ENCODE measurements at places on chromosomes 4 and X.
A peak's percentile ranks its signal among the peaks of the same experiment; 100 is the strongest.

GRCh38 chr4:120709991-120710390, 212.5 kb downstream of the PRDM5 start:
- no peak for DNase-seq

GRCh38 chr4:137509855-137510282, 22.4 kb downstream of the PCDH18 start:
- DNase-seq: no peak

- DNase-seq: no peak
Measured at GRCh38 chrX:15475021-15475420, 18.1 kb downstream of the PIR start.

- DNase-seq: no peak
Measured at GRCh38 chr4:3464911-3465697, 2.0 kb downstream of the DOK7 start.

GRCh38 chr4:156676116-156676851, 295.3 kb downstream of the PDGFC start:
- no peak for DNase-seq

DNA sequence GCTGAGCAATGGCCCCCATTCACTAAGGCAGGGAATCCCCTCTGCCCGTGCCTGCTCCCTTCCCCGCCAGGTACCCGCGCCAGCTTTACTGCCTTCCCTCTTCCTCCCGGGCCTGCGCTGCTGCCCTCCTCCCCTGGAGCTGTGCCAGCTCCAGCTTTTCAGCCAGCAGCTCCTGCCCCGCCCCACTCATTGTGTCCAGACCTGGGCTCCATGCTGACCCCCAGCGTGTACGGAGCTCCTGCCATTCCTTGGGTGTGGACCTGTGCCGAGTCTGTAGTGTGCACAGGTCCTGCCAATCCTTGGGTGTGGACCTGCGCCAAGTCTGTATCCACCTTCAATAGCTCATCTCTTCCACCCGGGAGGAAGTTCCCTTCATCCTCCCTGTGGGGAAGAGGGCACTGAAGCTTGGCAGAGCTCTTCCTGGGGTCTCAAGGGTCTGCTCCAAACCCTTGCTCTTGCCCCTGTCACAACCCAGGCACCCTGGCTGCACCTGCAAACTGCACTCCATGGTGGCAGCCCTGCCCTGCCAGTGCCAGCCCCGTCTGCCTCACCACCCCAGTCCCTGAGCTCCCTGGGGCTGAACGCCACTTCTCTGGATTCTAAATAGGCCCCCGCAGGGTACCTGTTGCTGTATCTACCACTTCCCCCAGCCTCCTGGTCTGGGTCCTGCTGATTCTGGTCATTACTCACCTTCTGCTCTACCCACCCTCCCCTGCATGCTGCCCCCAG, 63.9 kb downstream of the TRMT44 start:
- peak; percentile 60 for DNase-seq

DNA sequence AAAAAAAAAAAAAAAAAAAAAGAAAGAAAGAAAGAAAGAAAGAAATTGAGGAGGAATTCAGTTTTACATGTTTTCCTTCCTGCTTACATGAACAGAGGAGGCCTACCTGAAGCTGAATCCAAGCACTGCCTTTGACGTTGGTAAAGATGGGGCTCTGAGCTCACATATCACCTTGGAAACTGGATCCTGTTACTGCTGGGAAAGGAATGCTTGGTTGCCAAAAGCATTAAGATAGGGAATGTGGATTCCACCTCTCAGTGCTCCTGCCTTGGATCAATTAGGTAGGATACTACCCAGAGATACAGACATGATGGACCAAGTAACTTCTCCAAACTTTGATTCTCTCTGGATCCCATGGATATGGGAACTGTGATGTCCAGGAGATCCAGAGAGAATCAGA, 50.6 kb downstream of the NHS start:
- DNase-seq: no peak

DNA sequence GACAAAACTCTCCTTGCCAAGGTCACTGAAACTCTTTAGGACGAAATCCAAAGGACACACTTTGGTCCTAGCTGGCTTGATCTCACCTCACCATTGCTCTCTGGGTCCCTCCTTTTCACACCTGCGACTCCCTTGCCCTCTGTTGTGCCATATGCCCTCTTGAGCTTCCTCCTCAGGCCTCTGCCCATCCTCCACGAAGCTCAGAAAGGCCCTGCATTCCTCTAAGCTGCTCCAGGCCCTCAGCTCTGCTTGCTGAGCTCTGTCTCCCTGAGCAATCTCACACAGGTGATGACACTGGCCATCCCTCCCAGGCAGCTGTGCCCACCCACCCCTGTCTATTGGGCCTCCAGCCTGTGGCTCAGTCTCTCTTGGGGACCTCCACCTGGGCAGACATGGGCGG, 10.1 kb upstream of the AFAP1 start:
- DNase-seq: no peak

DNA sequence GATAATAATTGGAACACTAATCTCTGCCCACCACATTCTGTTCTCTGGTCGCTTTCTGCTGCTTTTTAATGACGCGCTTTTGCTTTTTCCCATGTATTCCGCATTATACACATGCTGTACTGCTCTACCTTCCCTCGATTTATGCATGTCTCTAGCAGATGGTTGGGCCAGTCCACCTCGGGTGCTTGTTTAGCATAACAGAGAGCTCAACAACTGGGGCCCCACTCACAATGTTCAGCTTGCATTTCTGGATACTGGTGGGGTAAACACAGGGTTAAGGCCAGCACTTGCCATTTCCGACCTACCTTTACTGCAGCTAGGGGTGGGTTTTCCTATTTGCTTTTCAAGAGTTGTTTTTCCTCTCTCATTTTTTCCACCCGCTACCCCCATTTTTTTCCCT, 255.8 kb downstream of the SOX3 start:
- peak; percentile 4 for DNase-seq

- DNase-seq: no peak
Measured at GRCh38 chrX:143642426-143642825, 6.5 kb upstream of the SLITRK4 start.

DNA sequence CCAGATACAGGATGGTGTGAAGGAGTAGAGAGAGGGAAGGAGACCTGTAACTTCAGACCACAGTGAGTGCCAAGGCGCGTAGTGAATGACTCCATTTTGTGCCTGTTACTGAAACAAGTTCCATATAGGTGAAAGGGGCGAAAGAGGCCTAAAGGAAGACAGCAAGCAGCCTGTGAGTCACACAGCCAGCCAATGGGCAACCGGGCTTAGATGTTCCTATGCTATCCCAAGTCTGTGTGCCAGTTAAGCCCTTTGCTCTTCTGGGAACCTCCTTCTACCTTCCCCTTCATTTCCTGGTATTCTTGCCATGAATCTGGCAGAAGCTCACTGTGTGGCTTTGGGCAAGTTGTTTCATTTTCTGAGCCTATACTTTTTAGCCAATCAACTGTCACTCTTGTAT, 161.8 kb upstream of the LDB2 start:
- no peak for DNase-seq

- no peak for DNase-seq
Measured at GRCh38 chrX:49208399-49208798, 8.4 kb upstream of the SYP start.

DNA sequence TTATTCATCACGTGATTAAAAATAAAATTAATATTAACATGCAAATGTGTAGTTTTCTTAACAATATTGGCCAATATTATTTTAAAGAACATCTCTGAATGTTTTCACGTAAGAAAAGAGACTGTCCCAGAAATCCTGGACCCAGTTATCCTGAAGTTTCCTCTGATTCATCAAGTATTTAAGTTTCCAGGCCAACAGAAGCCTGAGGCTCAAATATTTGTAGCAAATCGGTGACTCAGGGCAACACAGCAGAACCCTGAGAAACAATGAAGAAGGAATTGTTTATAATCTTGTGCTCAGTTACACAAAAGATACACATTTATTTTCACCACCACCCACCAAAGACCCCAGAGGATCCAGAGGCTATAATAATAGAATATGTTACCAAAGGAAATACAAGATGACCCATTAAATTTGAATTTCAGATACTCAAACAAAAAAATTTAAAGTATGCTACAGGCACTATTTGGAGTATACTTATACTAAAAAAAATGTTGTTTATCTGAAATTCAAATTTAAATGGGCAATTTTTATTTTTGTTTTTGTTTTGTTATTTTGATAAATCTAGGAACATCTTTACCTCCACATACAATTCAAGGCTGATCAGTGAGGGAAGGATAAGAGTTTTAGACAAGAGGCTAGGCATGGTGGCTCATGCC, 33.9 kb upstream of the SLC7A11 start:
- no peak for DNase-seq

- DNase-seq: no peak
Measured at GRCh38 chr4:40165916-40166315, 30.9 kb upstream of the RHOH start.

DNA sequence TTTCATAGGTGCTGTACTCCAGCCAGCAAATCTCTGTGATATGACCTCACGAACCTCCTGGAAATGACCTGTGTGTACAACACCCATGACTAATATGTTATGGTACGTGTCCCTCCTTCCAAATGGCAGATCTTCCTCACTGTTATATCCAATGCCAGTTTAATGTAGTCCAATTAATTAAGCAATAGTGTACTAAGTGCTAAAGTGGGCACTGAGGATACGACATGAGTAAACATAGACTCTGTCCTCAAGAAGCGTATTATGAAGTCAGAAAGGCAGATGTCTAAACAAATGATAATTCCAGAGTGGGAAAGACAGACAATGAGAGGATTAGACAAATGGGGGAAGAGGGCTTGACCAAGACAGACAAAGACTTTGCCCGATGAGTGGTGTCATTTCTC, 33.9 kb downstream of the GPRIN3 start:
- no peak for DNase-seq

- DNase-seq: peak; percentile 8
Measured at GRCh38 chrX:19912-20571, 261.1 kb upstream of the PLCXD1 start.

DNA sequence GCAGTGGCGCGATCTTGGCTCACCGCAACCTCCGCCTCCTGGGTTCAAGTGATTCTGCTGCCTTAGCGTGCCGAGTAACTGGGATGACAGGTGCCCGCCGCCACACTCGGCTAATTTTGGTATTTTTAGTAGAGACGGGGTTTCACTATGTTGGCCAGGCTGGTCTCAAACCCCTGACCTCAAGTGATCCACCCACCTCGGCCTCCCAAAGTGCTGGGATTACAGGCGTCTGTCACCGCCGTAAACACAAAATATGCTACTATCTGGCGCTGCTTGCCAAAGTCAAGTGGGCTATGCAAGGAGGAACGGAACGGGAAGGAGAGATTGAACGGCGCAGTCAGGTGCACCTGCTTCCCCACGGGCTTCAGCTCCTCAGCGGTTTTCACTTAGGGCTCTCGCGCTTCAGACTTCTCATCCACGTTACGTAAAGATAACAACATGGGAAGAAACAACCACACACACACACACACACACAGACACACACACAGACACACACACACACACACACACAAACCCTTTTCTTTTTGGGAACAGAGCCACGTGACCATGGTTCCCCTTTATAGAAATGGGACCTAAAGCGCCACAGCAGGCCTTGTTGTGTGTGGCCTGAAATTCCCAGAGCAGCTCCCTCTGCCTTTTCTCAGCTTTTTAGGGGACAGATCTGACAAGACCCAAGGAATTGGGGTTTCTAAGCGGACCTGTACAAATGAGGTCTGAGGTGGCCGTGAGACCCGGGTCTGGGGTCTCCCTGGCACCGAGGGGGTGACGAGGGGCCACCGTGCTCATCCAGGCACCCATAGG, 1.5 kb downstream of the P2RY8 start:
- no peak for DNase-seq

DNA sequence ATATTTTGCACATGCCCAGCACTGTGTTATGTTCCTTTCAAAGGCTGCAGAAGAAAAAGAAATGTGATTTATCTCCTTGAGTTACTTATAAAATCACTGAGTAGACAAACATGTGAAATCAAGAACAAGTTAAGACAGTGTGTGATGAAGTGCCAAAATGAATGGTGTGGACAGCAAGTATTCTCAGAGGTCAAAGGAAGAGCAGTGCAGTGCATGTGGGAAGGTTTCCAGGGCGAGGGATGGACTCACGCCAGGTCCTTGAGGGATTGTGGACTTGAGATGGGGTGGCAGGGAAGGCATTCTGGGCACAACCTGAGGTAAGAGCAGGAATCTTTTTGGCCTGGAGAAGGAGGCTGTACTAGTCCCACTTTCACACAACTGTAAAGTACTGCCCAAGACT, 115.5 kb downstream of the FNIP2 start:
- no peak for DNase-seq

DNA sequence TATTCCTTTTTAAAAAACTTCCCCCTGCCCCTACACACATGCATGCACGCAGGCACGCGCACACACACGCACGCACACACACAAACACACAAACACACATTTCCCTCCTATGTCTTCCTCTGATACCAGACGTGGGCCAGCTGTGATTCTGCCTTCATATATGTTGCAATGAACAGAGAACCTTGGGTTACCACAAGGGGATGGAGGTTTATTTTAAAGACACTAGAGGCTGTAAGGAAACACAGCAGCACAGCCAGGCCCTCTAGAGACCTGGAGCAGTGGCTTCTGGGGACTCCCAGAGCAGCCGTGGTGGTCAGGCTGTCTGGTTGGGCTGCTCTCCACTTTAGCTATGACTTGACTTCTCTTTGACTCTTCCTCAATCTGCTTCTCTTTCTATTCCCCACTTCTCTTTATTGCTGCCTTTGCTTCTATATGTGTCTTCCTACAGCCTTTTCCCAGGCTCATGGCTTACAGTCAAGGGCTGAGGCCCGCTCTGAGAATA, 3.2 kb upstream of the TLR10 start:
- DNase-seq: no peak

- DNase-seq: no peak
Measured at GRCh38 chrX:115499112-115499805, 61.7 kb upstream of the PLS3 start.

- no peak for DNase-seq
Measured at GRCh38 chr4:3079694-3080123, 5.2 kb downstream of the HTT start.

- DNase-seq: no peak
Measured at GRCh38 chrX:115324194-115324593, 34.7 kb downstream of the LUZP4 start.

DNA sequence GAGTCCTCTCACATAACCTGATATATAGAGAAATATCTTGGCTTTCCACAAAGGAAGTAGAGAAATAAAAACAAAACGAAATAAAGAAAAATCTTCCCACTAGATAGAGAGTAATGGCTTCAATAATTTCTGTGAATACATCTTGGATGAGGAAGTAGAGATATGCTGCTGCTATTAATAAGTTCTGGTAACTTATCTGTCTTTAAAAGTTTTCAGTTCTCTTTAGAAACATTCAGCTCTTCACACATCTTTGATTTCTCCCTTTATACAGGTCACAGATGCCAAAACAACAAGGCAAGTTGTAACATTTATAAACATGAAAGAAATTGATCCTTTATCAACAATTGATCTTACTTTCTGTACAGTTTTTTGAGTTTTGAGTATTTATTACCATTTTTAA, 615.8 kb downstream of the TRAM1L1 start:
- DNase-seq: no peak

GRCh38 chrX:149453030-149453429, 52.1 kb downstream of the IDS start:
- DNase-seq: no peak

- DNase-seq: peak; percentile 22
Measured at GRCh38 chr4:116796022-116796421, 289.4 kb downstream of the TRAM1L1 start.

Data from iPS-NIHi11 (cell line).